8988T (cell line): ENCODE measurements at places on chromosomes 5 and 9.

- DNase-seq: no peak
These were observed 37.1 kb upstream of the LRRC14B start for GRCh38 chr5:154236-154635.

GRCh38 chr5:142636093-142636492 lies 49.8 kb downstream of the FGF1 start:
- DNase-seq: no peak

- DNase-seq: no peak
These were observed 356.7 kb downstream of the DIRAS2 start for GRCh38 chr9:90285946-90286345.

DNA sequence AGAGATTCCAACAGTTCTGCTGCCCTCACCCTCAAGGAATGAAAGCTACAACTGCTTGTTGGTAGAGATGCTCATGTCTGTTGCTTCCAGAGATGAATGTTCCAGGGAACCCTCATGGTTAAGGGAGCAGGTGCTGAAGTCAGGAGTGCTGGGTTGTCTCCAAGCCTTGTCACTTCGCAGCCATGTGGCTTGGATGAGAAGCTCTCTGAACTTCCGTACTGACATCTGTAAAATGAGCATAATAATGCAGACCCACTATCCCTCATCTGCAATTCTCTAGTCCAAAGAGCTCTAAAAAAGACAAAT lies 133.3 kb upstream of the ADRA1B start:
- DNase-seq: no peak

DNA sequence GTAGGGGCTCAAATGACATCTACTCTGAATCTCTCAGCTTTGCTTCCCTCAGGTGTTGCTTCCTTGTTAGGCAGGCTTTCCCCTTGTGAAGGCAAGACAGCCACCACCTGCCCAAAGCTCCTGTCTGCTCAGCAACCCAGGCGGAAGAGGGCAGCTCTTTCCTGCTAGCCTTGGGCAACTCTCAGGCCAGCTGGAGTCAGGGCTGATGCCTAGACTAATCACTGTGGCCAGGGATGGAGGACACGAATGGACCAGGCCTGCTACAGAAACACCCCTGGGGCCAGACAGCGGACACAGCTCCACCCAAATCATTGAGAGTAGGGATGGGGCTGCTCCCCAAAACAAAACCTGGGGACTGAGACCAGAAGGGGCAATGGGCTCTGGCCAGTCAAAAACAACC lies 138.0 kb downstream of the MTX3 start:
- no peak for DNase-seq

DNA sequence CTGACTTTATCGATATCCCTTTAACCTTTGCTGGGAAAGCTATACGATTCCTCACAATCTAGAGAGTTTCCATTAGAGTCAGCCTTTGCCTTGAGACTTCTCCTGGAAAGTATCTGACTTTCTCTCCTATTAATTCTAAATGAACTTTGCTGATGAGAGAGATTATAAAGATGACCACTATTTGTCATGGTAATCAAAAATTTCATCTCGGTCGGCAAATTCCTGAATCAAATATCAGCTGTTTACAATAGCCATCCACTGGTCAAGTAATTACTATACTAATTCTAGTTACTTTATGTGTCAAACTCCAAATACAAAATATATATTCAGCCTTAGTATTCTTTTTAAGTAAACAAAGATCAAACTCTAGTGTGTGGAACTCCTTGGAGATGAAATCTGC lies 164.4 kb upstream of the ITGA1 start:
- no peak for DNase-seq

DNA sequence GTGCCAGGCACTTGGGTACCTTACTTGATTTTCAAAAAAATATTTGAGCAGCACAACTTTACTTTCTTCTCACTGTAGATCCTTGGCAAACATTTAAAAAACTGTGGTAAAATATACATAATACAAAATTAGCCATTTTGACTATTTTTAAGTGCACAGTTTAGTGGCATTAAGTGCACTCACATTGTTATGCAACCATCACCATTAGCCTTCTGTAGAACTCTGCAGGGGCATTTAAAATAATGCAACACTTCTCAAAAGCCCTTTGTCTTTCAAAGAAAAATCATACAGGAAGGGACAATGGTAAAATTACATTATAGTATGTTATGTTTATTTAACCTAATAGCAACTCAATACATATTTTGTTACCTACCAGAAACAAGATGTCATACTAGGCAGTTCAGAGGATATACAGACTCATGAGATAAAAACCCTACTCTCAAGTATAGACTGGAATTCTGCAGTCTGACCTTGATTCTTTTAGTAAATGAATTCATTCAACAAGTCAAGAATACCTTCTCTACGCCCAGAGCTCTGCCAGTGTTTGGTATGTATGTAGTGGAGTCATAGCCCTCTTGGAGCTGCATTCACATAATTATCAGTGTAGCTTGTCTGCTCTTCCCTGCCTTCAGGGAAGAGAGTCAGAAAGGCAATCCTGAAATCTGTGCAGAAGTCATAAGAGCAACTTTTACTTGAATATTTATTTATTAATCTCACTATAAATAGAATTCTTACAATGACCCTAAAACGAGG lies 74.0 kb upstream of the ARRDC3 start:
- DNase-seq: no peak

DNA sequence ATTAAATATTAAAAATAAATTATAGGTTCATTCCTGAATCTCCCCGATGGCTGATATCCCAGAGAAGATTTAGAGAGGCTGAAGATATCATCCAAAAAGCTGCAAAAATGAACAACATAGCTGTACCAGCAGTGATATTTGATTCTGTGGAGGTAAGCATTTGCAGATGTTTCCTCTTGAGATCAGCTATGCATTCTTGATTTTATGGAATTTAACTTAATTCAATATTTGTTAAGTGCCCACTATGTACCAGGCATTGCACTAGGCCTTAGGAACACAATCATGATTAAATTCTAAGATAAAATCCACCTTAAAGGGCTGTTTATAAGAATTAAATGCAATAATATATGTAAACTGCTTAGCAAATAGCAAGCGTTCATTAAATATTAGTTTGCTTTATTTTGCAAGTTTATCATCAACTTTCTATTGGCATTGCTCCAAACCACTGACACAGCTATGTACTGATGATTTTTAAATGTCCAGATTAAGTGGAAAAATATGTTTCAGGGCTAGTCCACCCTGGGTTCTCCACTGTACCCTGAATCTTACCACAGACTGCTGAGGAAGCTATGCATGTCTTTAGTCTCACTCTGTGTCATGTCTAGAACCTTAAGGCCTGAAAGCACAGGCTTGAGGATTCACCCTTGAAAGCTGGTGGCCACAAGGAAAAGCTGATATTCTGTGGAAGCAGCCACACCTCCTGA lies 33.2 kb downstream of the SLC22A4 start:
- DNase-seq: no peak

DNA sequence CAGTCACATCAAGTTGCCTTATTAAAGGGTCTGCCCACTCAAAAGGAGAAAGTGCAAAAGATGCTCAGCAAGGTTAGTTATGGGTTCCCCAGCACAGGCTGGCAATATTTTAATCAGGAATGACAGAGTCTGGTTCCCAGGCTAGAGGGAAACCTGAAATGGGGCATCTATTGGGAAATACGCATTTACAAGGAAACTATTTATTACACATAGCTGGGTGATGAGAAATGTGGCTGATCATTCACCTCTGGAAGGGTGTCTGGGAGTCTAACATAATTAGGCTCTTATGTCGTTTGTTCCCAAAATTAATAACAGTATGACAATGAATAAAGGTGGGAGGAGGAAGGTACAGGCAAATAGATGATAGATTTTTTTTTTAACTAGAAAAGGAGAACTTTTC lies 314.7 kb downstream of the ENC1 start:
- no peak for DNase-seq

DNA sequence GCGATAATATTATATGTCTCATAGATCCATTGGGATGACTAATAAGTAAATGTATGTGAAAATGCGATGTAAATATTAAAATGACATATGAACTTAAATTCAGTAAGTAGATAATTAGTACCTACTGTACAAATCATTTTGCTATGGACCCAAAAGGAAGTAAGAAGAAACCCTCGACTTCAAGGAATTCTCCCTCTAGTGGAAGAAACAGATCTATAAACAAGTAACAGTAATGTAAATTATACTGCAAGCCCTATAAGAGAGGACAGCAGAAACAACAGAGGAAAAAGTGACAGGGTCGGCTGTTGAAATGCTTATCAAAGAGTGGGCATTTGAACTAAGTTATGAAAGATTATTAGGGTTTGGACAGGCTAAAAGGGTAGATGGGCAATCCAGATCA lies 320.3 kb downstream of the DMAC1 start:
- DNase-seq: no peak

- DNase-seq: no peak
These were observed 1.8 kb downstream of the SCAMP1 start for GRCh38 chr5:78362220-78362619.
